Stimulated activated CD8-positive, alpha-beta memory T cell treated with anti-CD3 and anti-CD28 coated beads, Interleukin-7, amount 100 ng/mL, for 1 hour (primary cell): ENCODE measurements at places on chromosomes 5 and 9.

GRCh38 chr9:12054235-12054634, 639.0 kb upstream of the TYRP1 start:
- no peak for DNase-seq

- DNase-seq, result no peak
Measured at GRCh38 chr5:78768781-78769380, 120.3 kb upstream of the LHFPL2 start.

DNA sequence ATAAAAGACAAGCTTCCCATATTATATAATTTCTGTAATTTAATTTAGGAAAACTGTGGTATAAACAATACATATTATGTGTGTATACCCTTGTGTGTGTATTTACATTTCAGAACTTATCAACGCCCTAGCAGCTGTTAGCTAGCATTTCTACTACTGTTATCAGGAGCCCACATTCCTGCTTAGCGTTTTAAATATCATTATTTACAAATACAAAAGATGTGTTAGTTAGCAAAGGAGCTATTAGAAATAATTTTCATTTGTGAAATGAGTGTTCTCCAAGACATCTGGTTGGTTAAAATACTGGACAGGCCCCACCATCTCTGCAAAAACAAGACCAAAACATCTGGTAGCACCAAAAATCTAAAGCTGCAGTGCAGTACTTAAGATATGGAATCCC, 48.0 kb downstream of the EPB41L4A start:
- DNase-seq, result no peak

DNA sequence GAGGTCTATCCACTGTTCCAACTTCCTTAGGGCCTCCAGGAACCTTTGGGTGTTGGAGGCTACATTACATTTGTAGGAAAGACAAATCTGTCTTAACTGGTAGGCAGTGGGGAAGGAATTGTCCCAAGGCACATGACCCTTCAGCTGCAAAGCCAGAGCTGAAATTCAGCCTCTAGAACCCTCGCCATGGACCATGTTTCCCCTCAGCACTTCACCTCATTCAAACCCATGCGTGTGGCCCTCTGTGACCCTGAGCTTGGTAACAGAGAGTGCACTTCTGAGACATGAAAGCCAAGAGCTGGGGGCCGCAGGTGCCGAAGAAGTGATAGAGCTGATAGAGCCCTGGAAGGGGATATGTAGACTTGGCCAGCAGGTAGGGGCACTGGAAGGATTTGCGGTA, 17.2 kb downstream of the TNFSF8 start:
- no peak for DNase-seq

DNA sequence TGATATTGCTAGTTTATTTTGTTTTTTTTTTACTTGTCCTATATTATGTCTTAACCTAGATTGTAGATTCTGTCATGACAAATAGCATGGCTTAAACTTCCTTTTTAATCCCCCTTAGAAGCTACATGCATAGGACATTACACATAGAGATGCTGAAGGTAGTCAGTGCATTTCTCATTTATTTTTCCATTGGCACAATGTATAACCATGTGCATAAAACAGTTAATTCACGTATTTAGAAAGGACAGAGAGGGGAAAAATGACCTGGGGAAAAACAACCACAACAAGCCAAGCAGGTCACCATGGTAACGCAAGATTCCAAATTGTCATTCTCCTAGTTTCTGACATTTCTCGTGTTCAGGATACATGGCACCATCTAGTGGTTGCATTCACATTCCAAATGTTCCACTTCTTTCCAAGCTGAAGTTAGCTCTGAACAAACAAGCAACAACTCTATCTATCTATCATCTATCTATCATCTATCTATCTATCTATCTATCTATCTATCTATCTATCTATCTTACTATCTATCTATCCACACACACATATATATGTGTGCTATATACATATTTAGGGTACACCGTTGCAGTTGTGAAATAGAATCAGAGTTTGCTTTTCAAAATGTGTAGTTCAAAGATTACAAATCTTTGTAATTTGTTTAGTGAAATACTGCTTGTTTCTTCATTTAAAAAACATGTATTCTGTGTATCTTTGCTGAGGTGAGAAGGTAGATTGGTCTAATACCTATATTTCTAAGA, 487.2 kb upstream of the ST8SIA4 start:
- DNase-seq, result no peak

- no peak for DNase-seq
Measured at GRCh38 chr5:135079099-135079681, 45.2 kb upstream of the PITX1 start.

DNA sequence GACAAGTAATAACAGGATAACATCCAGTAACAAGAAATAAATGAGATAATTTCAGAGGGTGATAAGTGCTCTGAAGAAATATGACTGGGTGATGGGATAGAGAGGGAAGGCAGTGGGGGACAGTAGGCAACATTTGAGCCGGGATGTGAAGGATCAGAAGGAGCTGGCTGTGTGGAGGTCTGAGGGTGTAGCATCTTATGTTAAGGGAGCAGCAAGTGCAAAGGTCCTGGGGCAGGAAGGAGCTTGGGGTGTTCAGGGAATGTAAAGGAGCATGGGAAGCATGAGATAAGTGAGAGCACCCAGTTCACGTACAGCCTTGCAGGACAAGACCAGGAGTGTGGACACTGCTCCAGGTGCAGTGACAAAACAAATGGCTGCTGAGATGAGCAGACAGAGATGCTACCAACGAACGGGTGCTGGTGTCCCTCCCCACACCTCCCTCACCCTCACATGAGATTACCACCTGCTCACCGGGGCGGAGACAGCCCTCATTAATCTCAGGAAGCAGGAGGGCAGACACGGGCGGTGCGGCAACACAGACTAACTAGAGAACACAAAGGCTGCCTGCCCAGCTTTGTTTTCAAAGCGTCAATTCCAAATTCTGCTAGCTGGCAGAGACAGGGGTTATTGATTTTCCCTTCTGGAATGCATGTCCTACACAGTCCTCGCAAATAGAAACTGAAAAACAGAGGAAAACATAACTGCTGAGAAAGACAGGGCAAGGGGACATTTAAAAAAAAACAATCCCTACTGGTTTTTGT, 298.1 kb upstream of the PANK3 start:
- DNase-seq, result no peak

DNA sequence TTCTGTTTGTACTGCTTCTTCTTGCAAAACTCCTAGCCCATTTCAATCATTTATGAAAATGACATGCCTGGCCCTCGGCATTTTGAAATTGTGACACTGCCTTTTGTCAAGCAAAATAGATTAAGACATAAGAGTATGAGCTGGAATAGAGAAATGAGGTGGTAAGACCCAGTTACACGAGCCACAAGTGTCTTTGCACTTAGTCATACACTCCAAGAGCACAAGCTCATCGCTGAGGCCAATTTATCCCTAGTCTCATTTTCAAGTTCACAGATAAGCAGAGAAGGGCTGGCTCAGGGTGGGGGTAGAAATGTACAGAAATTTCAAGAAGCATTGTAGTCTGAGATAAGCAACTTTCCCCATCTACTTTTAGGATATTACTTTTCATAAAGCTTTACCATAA, 40.6 kb upstream of the MAP1B start:
- no peak for DNase-seq

GRCh38 chr9:445033-445432, 230.4 kb downstream of the DOCK8 start:
- DNase-seq, result no peak

- no peak for DNase-seq
Measured at GRCh38 chr5:1761453-1761755, 38.2 kb downstream of the MRPL36 start.
